ENCODE measurements at places on chromosomes 7 and 10.
A peak's percentile ranks its signal among the peaks of the same experiment; 100 is the strongest.

DNA sequence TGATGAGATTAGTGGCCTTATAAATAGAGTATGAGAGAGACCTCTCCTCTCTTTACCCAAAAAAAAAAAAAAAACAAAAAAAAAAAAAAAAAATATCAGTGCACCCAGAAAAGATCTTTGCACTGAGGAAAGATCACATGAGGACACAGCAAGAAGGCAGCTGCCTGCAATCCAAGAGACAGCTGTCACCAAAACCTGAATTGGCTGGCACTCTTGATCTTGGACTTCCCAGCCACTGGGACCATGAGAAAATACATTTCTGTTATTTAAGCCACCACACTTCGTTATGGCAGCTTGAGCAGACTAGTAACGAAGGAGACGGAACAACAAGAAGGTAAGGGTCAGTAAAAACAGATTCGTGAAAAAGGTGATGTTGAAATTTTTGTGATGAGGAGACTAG lies 47.0 kb downstream of the TMEM106B start:
- H3K36me3 ChIP-seq = no peaks in the 10 kb centered on the region
- H3K27me3 ChIP-seq = no peaks in the 10 kb centered on the region
- H3K4me1 ChIP-seq = peaks cover 10% of the 10 kb centered on the region
- H3K27ac ChIP-seq = no peak overlapping the region
- no peak for DNase-seq
- no peak overlapping the region for H3K4me3 ChIP-seq

GRCh38 chr7:2821842-2822507 lies 22.1 kb downstream of the GNA12 start:
- no peak for DNase-seq
- H3K4me3 ChIP-seq = no peak overlapping the region
- H3K27me3 ChIP-seq = no peaks in the 10 kb centered on the region
- H3K36me3 ChIP-seq = no peaks in the 10 kb centered on the region

GRCh38 chr10:129883029-129883428 lies 81.0 kb downstream of the EBF3 start:
- H3K36me3 ChIP-seq = no peaks in the 10 kb centered on the region
- DNase-seq = no peak
- H3K4me3 ChIP-seq = no peak overlapping the region
- no peaks in the 10 kb centered on the region for H3K27me3 ChIP-seq

DNA sequence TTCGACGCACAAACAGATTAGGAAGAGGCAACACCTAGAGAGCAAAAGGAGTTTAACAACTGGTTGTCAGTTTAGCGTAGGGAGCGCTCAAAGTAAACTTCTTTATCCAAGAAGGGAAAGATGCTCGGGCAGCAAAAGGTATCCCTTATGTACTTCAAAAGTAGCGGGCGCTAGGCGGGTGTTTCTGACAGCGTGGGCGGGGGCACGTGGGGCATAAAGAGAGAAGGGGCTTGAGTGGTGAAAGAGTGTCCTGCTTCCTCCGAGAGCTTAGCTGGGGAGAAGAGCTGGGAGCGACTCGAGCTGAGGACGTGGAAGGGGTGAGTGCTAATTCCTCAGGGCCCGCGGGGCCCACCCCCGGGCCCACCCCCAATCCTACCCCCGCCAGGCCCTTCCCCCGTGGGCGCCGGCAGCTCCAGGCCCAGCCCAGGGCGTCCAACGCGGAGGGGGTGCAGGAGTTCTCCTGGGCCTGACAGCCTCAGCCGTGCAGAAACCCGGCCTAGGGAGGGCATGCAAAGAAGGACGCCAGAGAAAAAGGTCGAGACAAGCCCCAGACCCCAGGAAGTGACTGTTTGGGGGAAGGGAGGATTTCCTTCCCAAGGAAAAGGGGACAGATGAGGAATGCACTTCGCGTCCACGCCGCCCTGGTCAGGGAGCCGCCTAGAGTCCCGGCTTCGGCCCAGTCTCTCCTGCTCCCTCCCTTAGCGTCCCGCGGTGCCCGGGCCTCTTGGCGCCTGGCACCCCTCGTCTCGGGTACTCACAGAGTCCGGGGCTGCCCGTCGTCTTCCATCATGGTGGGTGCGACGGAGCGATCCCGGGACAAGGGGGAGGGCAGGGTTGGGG lies 868 bp downstream of the TIAL1 start:
- peak overlapping the region; percentile 83 for H3K4me3 ChIP-seq
- H3K27me3 ChIP-seq = no peaks in the 10 kb centered on the region
- peak overlapping the region; percentile 97 for H3K27ac ChIP-seq
- no peak for DNase-seq
- no peaks in the 10 kb centered on the region for H3K36me3 ChIP-seq

- H3K4me3 ChIP-seq = no peak overlapping the region
- H3K4me1 ChIP-seq = peaks cover 11% of the 10 kb centered on the region
- no peaks in the 10 kb centered on the region for H3K36me3 ChIP-seq
- H3K27ac ChIP-seq = no peak overlapping the region
Measured at GRCh38 chr7:128867241-128867640, 4.6 kb downstream of the ATP6V1F start.

- no peak overlapping the region for H3K4me3 ChIP-seq
- H3K27ac ChIP-seq = no peak overlapping the region
- no peaks in the 10 kb centered on the region for H3K36me3 ChIP-seq
- DNase-seq = no peak
- no peaks in the 10 kb centered on the region for H3K27me3 ChIP-seq
Measured at GRCh38 chr7:70190281-70190680, 592.0 kb downstream of the AUTS2 start.

DNA sequence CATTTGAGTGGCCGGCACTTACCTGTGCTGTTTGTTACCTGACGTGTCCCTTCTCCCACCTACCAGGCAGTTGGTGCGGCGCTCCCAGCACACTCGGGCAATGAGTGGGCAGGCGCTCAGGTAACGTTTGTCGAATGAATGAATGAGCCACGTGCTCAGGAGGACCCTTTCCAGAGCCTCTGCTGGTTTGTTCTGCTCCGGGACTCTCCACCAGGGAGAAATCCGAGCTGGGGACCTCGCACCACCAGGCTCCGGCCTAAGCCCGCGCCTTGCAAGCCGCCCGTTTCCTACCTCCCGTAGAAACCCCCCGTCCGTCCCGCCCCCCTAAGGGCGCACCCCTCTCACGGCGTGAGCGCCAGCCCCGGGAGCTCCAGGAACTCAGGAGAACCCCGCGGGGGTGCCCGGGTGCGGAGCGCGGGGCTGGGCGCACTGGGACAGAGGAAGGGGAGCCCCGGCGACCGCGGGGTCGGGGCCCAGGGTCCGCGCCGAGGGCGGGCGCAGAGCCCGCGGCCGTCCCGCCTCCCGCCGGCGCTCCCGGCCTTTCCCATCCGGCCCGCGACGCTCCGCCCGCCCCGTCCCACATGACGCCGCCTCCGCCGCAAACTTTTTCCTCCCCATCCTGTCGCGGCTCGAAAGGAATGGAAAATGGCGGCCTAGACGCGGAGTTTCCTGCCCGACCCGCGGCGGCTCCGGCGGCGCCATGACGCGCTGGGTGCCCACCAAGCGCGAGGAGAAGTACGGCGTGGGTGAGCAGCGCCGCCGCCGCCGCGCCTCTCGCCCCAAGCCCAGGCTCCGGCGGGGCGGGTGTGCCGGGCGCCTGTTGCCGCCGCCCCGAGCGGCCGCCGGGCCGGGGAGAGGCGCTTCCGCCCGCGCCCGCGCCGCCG lies at the start of gene DOCK1:
Gene DOCK1, plus strand, starts transcription at position 611 of the 884 bp plus-strand sequence. Its CDS starts 90 bp downstream, at position 701.
- no peak within 1 kb of the TSS for H3K27ac ChIP-seq
- H3K27me3 ChIP-seq = no peaks in the 10 kb centered on the region
- H3K36me3 ChIP-seq = no peaks in the 10 kb centered on the region
- no peak for DNase-seq

- H3K27me3 ChIP-seq = no peaks in the 10 kb centered on the region
- H3K36me3 ChIP-seq = no peaks in the 10 kb centered on the region
- H3K4me1 ChIP-seq = peaks cover 18% of the 10 kb centered on the region
- H3K27ac ChIP-seq = no peak overlapping the region
- H3K4me3 ChIP-seq = no peak overlapping the region
Measured at GRCh38 chr10:110778211-110778610, 93.5 kb upstream of the PDCD4 start.

GRCh38 chr10:132239126-132240031 lies 52.6 kb downstream of the DPYSL4 start:
- DNase-seq = no peak
- H3K4me1 ChIP-seq = no peaks in the 10 kb centered on the region
- no peaks in the 10 kb centered on the region for H3K36me3 ChIP-seq
- H3K27me3 ChIP-seq = no peaks in the 10 kb centered on the region
- H3K4me3 ChIP-seq = no peak overlapping the region

GRCh38 chr7:130063036-130063435 lies 7.3 kb upstream of the KLHDC10 start:
- no peaks in the 10 kb centered on the region for H3K27me3 ChIP-seq
- DNase-seq = no peak
- no peak overlapping the region for H3K4me3 ChIP-seq
- no peak overlapping the region for H3K27ac ChIP-seq
- H3K4me1 ChIP-seq = no peaks in the 10 kb centered on the region
- H3K36me3 ChIP-seq = no peaks in the 10 kb centered on the region

GRCh38 chr7:128815289-128815942 lies 14.8 kb upstream of the FLNC start:
- H3K27me3 ChIP-seq = peaks cover 5% of the 10 kb centered on the region
- no peak overlapping the region for H3K27ac ChIP-seq
- no peaks in the 10 kb centered on the region for H3K4me1 ChIP-seq
- H3K36me3 ChIP-seq = no peaks in the 10 kb centered on the region
- H3K4me3 ChIP-seq = no peak overlapping the region

- DNase-seq = no peak
- H3K36me3 ChIP-seq = no peaks in the 10 kb centered on the region
- H3K4me3 ChIP-seq = no peak overlapping the region
- no peak overlapping the region for H3K27ac ChIP-seq
Measured at GRCh38 chr10:16867556-16867955, 50.3 kb upstream of the RSU1 start.

- no peaks in the 10 kb centered on the region for H3K27me3 ChIP-seq
- no peak for DNase-seq
- no peak overlapping the region for H3K4me3 ChIP-seq
- H3K4me1 ChIP-seq = no peaks in the 10 kb centered on the region
- no peaks in the 10 kb centered on the region for H3K36me3 ChIP-seq
- no peak overlapping the region for H3K27ac ChIP-seq
Measured at GRCh38 chr10:71136036-71136721, 76.2 kb upstream of the UNC5B start.

DNA sequence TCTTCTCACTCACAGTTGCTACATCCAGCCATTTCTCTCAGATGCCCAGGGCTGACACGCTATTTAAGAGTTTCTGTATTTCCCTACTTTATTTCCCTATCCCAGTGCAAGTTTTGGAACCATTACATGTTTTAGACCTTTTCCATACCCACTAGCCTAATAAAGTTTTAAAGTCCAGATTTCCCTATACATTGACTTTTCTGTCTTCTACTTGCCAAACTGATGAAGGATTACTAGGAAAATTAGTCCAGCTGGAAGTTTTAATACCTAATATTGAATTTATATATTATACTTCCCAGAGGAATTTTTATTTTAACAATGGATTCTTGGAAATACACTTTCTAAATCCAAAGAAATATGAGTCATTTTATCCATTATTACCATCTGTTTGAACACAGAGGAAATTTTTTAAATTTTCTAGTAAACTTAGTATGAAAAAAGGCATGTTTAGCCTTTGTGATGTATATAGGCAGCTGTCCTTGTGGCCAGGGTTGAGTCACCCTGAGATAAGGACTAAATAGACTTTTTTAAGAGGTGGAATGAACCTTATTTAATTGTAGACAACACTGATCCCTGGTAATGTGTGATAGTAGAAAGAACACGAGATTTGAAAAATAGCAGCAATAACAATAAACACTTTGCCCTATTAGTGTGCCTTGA lies 205.0 kb downstream of the TFEC start:
- no peaks in the 10 kb centered on the region for H3K4me1 ChIP-seq
- no peaks in the 10 kb centered on the region for H3K36me3 ChIP-seq
- no peak for DNase-seq
- no peak overlapping the region for H3K4me3 ChIP-seq
- no peak overlapping the region for H3K27ac ChIP-seq

Measured in GM12878 (cell line).